Smooth muscle cell of bladder (primary cell): ENCODE measurements at places on chromosomes 6 and 20. TPM values are rescaled to one million over a fixed set of nuclear protein-coding genes. Genes with fewer than 3 reads are reported as not detected.

The RPS6KA2 gene
- 61.8 and 109 TPM in 2 replicates for total RNA-seq

The LPA gene
- not detected in 2 replicates for total RNA-seq

The STMN3 gene
- total RNA-seq = 2.1 and 2.3 TPM in 2 replicates

The BMP2 gene
- 7.6 and 8.8 TPM in 2 replicates for total RNA-seq

The NR2E1 gene
- total RNA-seq = not detected in 2 replicates

The MRS2 gene
- total RNA-seq = 10.8 and 12.5 TPM in 2 replicates

The TPD52L1 gene
- total RNA-seq = 9.7 and 31.2 TPM in 2 replicates

The TMC2 gene
- 0.18 TPM in 1 of 2 replicates, not detected in the other for total RNA-seq

The FBXL4 gene
- total RNA-seq = 9.1 and 13.1 TPM in 2 replicates

The SOX18 gene
- 0.18 TPM in 1 of 2 replicates, not detected in the other for total RNA-seq

The KHDC1L gene
- total RNA-seq = not detected in 2 replicates

The SLC16A10 gene
- not detected in 2 replicates for total RNA-seq

The PACRG gene
- 0.14 TPM in 1 of 2 replicates, not detected in the other for total RNA-seq

The UBR2 gene
- 27.4 and 29.2 TPM in 2 replicates for total RNA-seq

The ADGB gene
- not detected in 2 replicates for total RNA-seq

The TULP1 gene
- total RNA-seq = not detected in 2 replicates

The MYLK2 gene
- under 0.01 TPM in 1 of 2 replicates, not detected in the other for total RNA-seq

The ADTRP gene
- 2.7 and 3.5 TPM in 2 replicates for total RNA-seq

The MAPK14 gene
- 36.4 and 49.2 TPM in 2 replicates for total RNA-seq

The ZNF335 gene
- 9.5 and 11.7 TPM in 2 replicates for total RNA-seq

The GJA10 gene
- not detected in 2 replicates for total RNA-seq

The PTCHD4 gene
- 3.0 and 5.5 TPM in 2 replicates for total RNA-seq

The THEMIS gene
- under 0.01 TPM in 1 of 2 replicates, not detected in the other for total RNA-seq

The PHACTR3 gene
- total RNA-seq = not detected in 2 replicates

The OOEP gene
- not detected in 2 replicates for total RNA-seq

The SPTLC3 gene
- 2.8 and 6.5 TPM in 2 replicates for total RNA-seq

The IL17A gene
- total RNA-seq = not detected in 2 replicates
